ENCODE measurements at places on chromosomes 13 and 19.
A peak's percentile ranks its signal among the peaks of the same experiment; 100 is the strongest.

DNA sequence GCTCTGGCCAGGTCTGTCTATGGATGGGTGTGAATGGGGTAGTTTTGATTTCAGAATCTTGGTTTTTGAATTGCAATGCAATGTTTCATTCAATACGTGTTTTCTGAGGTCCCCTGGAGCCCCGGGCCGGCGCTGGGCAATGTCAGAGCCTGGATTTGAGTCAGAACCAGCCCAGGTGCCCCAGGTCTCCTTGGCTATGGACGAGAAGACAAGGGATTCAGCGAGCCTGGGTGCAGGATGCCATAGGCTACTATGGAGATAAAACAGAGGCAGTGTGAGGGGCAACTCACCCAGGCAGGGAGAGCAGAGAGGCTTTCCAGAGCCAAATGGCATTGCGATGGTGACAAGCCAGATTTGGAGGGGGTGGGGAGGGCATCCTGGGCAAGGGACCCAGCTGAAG, 1.2 kb upstream of the RPL13A start:
- no peak for DNase-seq

GRCh38 chr19:51440846-51441409, 17.3 kb downstream of the SIGLEC8 start:
- DNase-seq = no peak

DNA sequence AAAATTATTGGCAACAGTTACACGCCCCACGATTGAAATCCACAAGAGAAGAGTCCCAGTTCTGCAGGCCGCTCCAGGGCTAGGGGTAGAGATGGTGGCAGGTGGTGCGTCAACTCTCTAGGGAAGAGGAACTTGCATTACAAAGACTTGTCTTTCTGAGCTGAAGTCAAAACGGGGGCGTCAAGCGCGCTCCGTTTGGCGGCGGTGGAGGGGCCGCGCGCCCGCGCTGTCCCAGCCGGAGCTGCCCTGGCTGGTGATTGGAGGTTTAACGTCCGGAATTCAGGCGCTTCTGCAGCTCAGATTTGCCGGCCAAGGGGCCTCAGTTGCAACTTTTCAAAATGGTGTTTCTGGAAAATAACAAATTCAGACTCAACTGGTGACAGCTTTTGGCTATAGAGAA, 38.9 kb downstream of the SOX1 start:
- DNase-seq = no peak

DNA sequence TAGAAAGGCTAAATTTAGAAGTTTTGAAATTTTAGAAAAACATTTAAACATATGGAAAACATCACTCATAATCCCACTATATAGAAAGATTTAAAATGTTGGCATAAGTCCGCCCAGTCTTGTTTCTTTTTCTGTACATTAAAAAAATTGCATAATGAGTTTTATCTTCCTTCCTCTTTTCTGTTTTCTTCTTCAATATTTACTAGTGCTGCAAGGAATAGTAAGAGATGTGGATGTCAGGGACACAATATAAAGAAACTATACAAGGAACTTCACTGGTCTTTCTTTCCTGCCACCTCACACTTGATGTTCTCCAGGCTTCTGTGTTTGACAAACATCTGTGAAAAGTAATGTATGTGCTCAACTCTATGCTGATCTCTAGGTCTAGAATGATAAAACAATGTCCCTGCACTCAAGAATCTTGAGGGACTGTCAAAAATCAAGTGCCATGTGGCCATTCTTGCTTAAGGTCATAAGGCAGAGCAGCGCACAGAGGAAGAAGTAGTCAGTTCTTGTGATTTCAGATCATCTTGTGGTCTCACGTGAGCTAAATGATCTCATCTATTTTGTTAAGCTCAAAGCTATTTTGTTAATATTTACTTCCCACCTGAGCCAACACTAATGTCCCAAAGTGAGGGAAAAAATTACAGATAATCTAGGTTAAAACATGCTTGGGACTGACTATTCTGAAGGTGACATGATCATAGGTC, 186.9 kb upstream of the OBI1 start:
- DNase-seq = no peak

GRCh38 chr19:28880735-28881401, 332.1 kb downstream of the UQCRFS1 start:
- no peak for DNase-seq

DNA sequence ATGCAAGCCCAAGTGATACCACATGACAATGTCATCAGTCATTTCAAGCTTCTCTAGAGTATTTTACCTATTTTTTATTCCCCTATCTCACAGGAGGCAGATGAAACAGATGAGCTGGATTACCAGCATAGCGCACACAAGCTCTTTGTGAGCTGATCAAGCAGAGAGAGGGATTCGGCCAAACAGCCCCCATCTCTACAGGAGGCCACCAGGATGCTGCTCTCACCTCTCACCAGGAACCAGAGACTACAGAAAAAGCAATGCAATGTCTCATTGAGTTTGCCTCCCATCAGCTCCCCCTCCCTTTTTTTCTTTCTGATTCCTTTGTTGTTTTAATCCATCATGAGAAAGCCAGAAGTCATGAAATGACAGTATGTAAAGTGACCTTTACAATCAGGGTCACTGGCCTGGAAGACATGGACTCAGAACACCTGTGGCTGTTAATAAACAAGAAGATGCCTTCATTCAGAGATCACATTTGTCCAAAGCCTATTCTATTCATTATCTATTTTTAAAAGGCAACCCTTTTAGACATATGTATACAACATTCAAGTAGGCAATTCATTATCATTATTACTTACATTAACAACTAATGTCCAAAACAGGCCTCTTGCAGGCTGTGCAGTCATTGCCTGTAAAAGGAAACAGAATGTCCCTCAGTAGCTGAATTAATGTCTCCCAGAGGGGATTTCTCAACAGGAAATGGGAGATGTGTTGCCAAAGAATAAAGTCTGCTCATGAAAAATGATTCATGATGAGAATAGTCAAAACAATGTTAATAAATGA, 656.6 kb downstream of the TBC1D4 start:
- DNase-seq = no peak

- no peak for DNase-seq
Measured at GRCh38 chr19:47093841-47094240, 19.7 kb downstream of the ZC3H4 start.

GRCh38 chr19:54178581-54179261, 5.8 kb upstream of the TMC4 start:
- DNase-seq = no peak

DNA sequence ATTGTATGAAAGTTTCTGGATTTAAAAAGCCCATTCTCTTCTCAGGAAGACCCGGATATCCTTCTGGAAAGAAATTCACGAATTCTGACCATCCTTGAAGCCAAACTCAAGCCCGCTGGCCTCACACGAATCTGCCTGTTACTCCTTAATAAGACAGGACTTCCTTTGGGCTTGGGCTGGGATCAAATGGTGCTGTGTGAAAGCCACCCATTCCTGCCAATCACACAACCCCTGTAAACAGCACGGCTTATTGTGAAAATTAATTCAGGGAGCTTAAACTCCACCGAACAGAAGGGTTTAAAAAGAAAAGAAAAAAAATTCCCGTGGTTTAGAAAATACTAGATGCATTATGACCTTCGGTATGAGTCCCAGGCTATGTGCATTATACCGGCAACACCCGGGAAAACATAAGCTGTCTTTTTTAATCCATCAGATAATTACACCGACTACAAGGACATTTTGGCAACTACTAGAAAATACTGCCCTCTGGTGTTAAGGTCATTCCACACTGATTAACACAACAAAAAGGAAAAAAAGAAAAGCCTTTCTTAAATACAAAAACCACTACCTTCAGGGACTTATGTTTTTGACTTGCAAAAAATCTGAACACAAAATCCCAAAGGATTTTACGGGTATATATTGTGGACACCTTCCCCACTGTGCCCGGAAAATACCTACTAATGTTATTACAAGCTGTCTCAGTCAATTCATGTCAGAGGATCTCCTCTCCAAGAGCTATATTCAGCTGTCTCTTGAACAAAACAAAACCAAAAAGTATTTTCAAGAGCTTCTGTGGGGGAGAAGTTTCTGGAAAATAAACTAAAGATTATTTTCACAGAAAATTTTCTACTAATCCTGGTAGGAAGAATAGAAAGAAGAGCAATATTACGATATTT, 76.0 kb upstream of the LSM14A start:
- peak; percentile 9 for DNase-seq

DNA sequence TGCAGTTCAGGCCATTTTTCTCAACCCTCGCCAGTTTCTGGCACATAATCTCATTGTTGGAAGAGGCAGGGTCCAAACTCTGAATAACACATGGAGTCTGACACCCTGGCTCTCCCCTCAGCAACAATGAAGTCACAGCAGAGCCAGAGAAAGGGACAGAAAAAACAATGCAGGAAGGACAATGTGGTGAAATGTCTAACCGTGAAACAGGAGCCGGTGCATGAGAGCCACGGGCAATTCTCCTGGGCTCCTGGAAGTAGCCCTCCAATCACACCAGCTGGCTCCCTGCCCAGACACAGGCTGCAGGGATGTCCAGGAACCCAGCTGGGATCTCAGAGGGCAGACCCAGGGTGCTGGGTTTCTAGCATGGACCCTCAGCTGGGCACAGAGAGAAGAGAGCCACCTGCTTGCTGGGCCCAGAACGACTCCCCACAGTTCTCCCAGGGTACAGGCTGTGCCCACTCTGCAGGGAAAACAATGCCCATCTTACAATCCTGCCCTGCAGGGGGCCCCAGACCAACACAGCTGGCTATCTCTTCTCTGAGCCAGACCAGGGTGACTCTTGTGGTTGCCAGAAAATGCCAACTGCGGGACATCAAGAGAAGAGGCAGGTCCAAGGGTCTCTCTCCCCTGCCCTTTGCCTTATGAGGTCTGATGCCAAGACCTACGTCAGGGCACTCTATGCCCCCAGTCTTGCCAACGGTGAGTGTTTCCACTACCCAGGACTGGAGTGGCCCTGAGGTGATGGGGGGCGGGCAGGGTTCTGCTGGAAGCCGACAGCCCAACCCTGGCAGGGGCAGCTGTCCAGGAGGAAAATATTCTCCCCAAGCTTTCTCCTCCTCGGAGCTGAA, 64.5 kb downstream of the CEBPG start:
- DNase-seq = no peak

GRCh38 chr13:50576156-50576555, 267.3 kb downstream of the DLEU7 start:
- DNase-seq = no peak

DNA sequence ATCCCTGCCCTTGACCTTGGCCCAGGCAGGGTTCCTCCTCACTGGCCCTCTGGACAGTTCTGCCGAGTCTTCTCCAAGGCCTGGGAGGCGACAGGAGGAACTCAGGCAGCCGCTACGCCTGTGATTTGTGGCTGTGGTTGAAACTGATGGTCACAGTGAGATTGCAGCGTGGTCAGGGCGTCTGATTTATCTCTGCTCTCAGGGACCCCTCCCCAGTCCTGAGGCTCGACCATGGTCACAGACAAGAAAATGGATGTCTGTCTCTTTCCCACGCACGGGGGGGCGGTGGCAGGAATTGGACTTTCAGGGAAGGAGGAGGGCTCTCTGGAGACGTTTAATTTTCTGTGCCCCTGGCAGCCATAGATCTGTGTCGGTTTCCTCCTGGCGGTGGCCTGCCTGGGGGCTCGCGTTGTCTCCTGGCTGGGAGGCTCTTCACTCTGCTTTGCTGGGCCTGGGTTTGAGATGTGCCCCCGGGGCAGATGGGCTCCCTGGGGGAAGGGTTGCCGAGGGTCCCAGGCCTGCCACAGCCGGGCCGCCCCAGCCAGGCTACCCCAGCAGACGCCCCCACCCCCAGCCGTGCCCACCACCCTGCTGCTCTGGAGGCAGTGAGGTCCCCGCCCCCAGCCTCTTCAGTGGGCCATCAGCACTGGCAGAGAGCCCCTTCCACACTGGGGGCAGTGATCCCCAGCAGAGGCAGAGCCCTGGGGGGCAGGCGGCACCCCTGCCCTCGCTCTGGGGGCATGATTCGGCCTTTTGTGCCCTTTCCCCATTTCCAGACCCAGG, 167.4 kb downstream of the KDM4B start:
- DNase-seq = no peak

DNA sequence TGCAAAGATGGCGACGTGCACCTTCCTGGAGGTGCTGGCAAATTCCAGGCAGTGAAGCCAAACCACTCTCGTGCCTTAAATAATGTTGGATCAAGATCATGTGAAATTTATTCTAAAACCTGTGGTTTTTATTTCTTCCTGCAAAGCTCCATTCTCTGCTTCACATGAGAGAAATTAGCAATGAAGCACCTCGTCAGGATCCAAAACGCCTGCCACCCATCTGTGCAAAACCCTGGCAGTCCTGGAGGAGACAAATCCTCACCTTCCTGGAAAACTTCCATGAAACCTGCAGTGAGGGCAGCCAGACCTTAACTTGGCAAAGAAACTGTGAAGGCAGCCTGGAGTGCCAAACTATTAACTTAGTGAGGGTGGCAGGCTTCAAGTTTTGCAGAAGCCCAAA, 47.6 kb downstream of the CHST8 start:
- DNase-seq = no peak

GRCh38 chr13:108533842-108534241, 95.6 kb upstream of the MYO16 start:
- DNase-seq = no peak

DNA sequence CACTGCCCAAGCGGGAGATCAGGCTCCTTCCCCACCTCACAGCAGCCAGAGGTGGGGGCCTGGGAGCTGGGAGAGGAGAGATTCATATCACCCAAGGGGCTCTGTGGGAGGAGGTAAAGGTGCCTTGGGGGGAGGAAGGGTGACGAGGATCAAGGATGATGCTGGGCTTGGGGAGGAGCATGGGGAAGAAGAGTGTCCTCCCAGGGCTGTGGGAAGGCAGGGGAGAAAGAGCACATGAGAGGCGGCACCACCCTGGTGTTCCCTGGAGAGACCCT, 82.7 kb downstream of the ANKRD10 start:
- no peak for DNase-seq

DNA sequence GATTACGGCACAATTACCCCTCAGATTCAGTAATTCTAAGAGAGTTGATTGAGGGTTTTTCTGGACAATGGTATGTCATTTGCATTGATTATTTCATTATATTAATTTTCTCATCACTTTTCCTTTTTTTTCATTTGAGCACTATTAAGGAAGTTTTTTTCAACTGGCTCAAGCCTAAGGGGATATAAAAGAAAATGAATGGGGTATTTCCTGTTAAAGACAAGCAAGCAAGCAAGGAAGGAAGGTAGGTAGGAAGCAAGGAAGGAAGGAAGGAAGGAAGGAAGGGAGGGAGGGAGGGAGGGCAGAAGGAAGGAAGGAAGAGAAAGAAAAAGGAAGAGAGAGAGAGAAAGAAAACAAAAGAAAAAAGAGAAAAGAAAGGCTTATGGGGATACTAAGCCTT, 620.3 kb downstream of the DIAPH3 start:
- DNase-seq = no peak

GRCh38 chr19:9721861-9722260, 46.7 kb downstream of the ZNF846 start:
- no peak for DNase-seq

All from NCI-H1048 (cell line).